ENCODE measurements at places on chromosomes 7 and 10.

- peak; percentile 32 for DNase-seq
Measured at GRCh38 chr7:131688738-131689661, 132.6 kb upstream of the PODXL start.

DNA sequence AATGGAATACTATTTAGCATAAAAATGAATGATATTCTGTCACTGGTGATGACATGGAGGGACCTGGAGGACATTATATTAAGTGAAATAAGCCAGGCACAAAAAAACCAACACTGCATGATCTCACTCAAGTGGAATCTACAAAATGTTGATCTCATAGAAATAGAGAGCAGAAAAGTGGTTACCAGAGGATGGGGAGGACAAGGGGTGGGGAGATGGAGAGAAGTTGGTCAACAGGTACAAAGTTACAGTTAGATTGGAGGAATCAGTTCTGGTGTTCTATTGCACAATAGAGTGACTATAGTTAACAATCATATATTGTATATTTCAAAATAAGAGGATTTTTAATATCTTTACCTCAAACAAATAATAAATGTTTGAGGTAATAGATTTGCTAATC, 24.7 kb upstream of the SLC18A3 start:
- DNase-seq: no peak

- DNase-seq: no peak
Measured at GRCh38 chr10:51367127-51367526, 292.8 kb downstream of the PRKG1 start.

- no peak for DNase-seq
Measured at GRCh38 chr10:34994565-34995142, 95.5 kb downstream of the CUL2 start.

DNA sequence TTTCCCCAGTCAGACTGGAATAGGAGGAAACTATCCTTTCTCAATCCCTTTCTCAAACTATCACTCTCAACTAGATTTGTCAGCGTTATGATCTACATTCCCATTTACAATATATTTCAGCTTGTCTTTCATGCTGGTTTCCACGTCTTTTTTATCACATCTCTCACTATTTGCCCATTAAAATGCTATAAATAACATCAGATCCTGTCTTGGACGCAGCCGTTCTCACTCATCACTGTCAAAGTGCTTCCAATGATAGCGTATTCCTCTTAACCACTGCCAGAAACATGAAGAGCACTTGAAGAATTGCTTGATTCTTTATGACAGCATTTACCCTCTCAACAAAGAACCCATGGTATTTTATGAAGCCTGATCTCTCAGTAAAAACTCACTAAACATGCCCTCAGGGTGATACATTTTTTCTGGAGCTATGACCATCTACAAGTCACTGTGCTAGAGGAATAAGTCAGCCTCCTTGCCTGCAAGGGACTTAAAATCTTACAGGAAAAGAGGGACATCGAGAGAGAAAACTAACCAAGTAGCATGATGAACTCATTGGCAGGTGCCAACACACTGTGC, 205.6 kb upstream of the PFKP start:
- DNase-seq: no peak

DNA sequence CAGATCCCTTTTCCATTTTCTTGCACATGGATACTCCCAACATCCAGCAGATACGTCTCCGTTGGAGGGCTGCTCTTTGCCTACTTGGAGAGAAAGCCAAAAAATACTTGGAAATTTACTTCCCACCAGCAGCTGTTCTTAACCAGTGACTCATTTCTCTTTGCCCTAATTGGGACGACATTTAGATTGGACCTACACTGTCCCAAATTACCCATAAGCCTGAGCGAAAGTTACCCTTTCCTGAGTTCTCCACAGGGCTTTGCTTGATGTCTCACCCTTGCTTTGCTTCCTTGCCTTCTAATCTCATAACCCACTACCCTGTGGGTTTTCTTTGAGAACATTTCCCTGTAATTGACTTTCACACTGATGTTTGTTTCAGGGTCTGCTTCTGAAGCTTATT, 48.1 kb downstream of the SAMD8 start:
- DNase-seq: no peak

DNA sequence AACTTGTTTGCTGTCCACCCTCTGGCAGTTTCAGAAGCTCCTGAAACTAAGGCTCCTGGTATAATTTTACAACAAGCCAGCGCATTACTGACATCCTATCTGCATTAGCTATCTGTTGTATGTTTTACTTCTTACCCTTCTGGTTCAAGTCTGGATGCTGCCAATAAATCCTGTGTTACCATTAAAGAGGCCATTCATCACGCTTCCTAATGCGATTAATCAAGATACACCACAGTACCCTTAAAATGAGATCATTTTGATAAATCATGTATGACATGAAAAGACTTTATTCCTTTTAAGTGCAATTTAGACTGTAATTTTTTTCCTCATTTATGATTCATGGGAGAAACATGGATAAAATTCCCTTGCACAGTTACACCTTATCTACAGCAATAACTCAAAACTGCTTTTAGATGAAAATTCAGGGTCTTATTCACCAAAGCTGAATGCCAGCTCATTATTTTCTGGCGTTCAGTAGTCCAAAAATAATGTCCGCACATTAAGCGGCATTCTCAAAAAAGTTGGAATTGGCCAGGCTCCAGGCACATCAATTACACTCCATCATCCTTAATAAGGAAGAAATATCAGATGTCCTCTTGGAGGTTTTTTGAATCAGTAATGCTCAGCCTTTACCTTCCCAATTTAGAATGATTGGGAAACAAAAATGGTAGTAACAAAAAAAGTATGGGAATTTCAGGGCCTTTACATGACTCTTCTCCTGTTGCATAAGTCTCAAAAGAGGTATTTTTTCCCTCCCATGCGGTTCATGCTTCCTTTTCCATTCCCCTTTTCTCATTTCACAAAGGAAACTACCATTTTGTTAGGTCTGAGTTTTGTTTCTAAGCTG, 878.5 kb downstream of the LRMDA start:
- no peak for DNase-seq

DNA sequence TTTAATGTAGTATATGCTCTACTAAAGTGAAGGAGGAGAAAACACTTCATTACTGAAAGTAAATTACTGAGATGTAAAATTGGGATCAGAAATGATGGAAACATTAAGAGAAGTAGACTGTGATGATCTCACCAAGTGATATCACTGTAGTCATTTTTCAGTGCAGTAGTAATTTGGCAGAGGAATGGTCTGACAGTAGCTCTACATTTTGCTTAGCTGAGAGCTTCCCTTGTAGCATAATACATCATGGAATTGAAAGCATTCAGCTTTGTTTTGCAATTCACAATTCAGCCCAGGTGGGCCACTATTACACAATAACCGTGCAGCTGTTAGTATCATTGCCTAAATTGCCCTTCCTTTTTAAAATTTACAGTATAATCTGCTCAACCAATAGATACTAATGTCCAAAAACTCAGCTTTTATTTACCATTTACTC, 19.4 kb upstream of the CABCOCO1 start:
- DNase-seq: no peak

GRCh38 chr7:17651863-17652385, 288.4 kb downstream of the SNX13 start:
- DNase-seq: no peak

GRCh38 chr10:126090911-126091728, 194.8 kb downstream of the FANK1 start:
- no peak for DNase-seq

- no peak for DNase-seq
Measured at GRCh38 chr10:77043420-77043763, 594.2 kb downstream of the KCNMA1 start.

GRCh38 chr7:13181216-13181615, 493.8 kb downstream of the ARL4A start:
- DNase-seq: no peak

DNA sequence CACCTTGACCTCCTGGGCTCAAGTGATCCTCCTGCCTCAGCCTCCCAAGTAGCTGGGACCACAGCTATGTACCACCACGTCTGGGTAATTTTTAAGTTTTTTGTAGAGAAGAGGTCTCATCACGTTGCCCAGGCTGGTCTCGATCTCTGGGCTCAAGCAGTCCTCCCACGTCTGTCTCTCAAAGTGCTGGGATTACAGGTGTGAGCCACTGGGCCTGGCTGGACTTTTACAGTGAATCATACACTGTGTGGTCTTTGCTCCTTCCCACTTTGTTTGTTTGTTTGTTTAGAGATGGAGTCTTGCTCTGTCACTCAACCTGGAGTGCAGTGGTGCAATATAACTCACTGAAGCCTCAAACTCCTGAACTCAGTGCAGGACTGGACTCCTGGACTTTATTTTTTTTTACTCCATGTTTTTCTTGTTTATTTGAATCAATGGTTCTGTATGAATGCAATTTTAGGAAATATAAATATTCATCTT, 12.5 kb downstream of the PPIA start:
- no peak for DNase-seq

GRCh38 chr10:132700156-132701098, 85.5 kb downstream of the NKX6-2 start:
- DNase-seq: no peak

DNA sequence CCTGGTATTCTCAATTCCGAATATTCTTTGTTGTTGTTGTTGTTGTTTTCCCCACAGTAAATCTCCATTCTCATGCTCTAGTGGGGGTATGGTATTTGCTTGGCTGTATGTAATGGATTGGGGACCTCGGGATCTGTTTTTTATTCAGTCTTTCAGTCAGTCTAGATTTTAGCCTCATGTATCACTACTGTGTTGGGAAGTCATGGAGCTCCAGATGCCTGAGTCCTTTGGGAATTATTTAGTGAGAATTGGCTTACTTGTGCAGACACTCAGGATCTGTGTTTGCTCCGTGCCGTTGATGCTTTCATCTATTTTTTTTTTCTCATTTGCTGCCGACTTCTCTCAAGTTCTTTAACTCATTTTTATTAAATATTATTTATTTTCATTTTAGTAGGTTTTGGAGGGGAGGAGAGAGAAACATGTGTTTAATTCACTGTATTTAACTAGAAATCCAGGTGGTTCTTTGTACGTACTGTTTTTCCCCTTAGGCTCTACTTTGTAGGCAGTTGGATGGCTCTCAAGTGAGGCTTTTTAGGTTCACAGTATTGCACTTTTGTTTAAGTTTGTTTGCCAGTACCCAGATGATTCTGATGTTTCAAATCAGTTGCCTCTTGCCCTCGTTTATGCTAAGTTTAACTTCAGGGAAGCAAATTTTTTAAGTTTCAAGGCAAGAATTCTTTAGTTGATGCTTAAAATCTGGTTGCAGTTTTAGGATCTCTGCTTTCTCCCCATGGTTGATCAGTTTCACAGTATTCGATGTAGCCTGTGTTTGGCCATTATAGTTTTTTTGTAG, 36.9 kb downstream of the ZNRF2 start:
- DNase-seq: no peak

DNA sequence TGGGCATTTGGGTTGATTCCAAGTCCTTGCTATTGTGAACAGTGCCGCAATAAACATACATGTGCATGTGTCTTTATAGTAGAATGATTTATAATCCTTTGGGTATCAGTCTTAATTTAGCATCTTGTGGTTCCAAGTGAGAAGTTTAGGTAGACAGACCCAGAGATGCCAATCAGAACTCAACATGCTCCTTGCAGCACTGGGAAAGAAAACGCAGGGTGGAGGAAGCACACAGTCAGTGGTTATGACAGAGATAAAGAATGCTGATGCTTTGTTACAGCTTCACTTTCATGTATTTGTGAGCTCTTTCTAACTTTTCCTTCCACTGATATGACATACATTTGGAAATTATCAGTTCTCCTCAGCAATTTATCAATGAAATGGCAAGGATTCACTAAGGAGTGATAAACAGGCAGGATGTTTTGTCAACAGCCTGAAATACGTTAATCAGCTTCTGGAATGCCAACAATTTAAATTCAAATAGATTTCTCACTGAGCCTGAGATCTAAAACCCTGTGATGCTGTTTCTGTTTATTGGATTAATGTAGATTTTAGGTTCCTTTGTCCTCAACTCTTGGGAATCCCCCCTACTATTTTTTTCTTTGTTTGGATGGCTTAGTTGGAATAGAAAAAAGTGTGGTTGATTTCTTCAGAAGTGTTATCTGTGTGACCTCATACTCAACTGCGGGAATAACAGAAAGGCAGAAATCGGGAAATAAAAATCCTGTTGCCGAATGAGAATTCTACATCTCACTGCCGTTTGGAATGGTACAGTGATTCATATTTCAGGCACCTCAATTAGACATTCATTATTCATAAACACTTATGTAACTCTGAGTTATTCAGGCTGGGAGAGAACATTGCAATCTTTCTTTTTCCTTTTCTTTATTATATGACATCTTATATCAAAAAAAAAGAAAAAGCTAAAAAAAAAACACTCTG, 675.0 kb downstream of the CNTNAP2 start:
- DNase-seq: no peak

DNA sequence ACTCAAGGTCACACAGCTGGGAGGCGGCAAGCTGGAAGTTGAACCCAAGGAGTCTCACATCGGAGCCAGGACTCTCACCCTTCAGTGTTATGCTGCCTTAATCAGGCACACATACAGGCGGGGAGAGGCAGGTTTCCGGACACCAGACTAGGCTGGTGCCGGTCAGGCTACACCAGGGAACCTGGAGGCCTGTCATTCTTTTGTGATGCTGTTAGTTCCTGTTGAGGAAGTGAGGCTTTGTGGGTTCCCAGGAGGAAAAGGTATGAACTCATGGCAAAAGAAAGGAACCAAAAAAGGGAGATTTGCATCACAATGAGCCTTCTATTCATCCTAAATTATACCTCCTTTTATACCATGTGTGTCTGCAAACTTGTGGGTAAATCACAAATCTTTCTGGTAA, 103.8 kb downstream of the TCF7L2 start:
- DNase-seq: no peak

DNA sequence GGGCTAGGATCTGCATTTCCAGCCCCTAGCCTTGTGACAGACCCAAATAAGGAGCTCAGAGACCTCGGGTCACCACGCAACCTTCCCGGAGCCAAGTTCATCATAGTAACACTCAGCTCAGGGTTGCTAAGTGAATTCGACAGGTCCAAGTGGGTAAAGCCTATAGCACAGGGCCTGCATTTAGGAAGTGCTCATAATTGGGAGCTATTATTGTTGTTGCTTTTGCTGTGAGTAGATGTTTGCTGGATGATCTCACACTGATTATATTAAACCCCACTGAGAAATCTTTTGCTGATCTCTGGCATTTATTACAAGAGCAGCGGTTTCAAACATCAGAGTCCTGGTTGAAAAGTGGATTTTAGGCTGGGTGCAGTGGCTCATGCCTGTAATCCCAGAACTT, 20.3 kb upstream of the SAR1A start:
- no peak for DNase-seq

DNA sequence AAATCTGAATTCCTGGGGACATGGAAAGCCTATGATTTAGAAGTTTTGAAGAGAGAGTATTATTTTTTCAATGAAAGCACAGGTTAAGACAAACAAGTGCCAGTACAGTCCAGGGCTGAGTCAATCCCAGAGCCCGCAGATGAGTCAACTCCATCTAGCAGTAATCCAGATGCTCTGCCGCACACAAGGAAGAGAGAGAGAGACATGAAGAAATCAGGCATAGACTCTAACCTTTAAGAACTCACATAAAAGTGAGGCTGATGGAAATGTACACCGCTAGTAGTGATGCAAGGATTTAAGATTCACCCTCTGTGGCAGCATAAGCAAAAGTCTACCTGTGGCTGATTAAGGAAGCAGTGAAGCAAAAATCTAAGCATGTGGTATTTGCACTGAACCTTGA, 651.5 kb downstream of the TNS3 start:
- no peak for DNase-seq

Measured in stimulated activated CD8-positive, alpha-beta memory T cell treated with anti-CD3 and anti-CD28 coated beads, Interleukin-7, amount 100 ng/mL, for 24 hours (primary cell).